Spinal cord (tissue), 10 donors: ENCODE measurements at places on chromosomes 7 and 10.

DNA sequence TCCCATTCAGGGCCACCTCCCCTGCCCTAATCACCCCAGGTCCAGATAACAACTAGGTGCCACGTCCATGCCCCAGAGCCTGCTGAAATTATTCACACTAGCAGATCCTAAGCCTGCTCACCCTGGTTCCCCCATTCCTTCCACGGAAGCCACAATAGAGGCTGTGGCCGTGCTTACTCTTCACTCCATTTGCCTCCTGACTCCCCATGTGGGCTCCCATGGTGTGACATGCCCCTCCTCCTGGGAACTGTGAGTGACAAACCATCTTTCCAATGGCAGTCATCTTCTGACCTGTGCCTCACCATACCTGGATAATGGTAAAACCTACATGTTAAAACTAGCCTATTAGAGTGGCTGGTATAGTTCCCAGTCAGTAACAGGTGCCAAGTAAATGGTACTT, 216.2 kb upstream of the PRKCQ start:
- DNase-seq: no peak

- DNase-seq: no peak
Observed at GRCh38 chr10:98474628-98475027, 27.9 kb upstream of the HPS1 start.

DNA sequence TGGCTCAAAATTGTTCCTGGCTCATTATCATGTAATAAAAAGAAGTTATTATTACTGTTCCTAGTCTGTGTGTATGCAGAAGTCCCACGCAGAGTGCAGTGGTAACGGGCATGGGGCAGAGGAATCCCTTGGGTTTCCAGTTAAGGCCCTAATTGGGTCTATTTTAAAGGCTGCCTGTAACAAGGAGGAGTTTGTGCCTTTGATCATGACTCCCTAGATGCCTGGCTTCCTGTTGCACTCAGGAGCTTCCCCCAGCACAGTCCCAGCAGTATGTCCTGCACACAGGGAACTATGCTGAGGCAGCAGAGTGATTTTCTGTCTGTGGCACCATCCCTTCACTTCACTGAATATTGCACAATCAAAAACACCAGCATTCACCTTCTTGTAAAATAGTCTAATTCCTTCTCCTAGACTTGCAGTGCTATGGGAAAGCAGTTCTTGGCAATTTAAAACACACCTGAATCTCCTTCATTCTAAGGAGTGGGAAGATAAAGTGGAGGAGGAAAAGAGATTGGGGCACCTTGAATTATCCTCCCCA, 22.9 kb downstream of the SORCS1 start:
- DNase-seq: no peak

- DNase-seq: no peak
Observed at GRCh38 chr10:12022580-12023257, 19.9 kb downstream of the UPF2 start.

DNA sequence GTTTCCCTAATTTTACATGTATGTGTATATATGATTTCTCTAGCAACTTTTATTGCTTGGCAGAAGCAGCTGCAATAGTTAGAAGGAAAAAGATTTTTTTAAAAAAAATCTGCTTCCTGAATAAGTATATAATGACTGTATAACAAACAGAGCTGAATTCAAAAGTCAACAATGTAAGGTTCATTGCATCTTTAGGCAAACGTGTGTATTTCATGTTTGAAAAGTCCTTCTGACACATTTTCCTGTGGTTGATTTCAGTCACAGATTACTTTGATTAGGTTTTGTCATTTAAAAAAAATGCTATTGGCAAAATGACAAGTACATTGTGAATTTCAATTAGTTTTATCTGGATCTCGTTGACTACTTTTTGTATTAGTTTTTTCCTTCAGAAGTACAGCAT, 231.0 kb downstream of the CSTF2T start:
- no peak for DNase-seq

DNA sequence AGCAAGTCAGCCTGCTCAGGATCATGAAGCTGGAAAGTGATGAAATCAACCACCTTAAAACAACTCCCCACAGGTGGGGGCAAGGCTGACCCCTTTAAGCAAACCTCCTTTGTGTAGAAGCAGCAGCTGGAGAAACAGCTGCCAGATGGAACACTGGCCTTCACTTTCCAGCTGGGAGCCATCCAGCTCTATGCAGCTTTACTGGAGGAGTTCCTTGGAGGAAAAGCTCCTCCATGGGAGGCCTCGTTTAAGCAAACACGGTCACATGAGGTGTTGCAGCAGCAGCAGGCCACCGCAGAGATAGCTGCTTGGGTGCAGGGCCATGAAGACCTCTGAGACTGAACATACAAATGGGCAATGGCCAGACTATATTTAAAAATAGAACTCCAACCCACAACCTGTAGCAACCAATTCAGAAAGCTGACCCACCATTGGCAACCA, 13.0 kb upstream of the DLG5 start:
- DNase-seq: peak; percentile 68

GRCh38 chr7:55326081-55326835, 38.9 kb upstream of the LANCL2 start:
- DNase-seq: no peak

GRCh38 chr10:122373721-122374120, 787 bp upstream of the PLEKHA1 start:
- DNase-seq: no peak

GRCh38 chr7:11817111-11817740, 14.8 kb downstream of the THSD7A start:
- DNase-seq: no peak

DNA sequence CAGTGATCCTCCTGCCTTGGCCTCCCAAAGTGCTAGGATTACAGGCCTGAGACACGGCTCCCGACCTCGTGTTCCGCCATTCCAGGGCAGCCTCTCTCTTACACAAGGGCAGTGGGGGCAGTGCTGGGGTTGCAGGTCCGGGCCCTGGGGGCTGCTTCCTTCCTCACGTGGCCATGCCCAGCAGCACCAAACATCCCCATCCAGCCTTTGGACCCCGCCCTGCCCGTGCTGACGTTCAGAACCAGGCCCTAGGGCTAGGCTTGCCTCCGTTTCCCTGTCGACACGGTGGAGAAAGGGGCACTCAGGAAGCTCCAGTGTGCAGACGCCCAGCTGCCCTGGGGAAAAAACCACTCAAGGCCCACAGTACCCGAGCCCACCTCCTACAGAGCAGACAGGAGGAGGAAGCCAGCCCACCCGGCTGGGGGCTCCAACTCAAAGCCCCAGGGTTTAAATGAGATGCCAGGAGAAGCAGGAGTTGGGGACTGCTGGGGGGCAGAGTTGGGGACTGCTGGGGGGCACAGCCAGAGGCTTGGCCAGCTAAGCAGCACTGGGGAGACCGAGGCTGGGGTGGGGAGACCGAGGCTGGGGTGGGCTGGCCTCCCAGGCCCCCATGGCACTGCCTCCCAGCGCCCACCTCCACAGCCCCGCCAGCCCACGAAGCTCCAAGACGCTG, 35.9 kb downstream of the ADAP1 start:
- DNase-seq: no peak

DNA sequence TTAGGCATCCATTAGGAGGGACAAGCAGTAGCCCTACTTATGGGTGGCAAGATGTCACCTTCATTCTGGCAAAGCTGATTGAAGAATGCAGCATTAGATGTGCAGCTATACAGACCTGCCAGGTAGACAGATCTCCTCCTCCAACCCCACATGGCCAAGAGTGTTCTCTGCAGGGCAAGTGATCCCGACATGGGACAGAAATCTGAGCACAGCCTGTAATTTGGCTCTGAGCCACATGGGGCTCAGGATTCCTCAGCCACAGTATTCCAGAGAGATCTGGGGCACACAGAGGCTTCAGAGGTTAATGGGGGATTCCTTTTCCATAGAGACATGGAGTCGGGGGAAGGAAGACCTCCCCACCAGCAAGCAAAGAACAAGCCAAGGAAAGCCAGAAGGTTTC, 58.7 kb upstream of the GDF10 start:
- DNase-seq: no peak

DNA sequence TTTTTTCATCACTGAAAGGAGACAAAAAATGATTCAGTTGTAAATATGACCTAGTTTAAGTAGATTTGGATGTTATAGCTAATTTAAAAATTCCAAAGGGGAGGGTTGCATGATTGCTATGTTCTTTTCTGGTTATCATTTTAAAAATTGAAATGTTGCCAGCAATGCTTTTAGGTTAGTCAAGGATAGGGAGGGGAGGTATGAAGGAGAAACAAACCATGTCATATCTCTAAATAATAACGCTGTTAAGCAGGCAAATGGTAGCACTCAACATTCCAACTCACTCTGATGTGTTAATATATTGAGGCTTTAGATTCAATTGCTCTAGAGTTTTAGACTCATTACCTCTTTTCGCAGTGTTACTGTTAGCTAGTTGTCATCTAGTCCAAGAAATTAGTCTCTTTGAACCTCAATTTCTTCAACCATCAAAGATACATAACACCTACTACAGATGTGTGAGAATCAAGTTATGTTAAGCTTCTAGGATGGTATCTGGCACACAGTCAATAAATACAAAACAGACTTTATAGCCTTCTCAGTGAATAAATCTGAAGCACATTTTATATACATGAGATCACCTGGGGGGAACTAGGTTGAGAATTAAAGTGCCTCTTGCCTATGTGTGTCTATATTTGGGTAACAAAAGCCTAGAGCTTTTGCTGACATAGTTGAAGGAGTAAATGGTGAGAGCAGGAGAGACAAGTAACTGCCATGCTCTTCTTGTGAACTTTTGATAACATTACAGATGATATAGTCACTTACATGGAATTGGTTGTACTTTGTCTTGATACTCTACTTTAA, 124.9 kb downstream of the CSTF2T start:
- no peak for DNase-seq

GRCh38 chr10:6781133-6781770, 201.2 kb upstream of the PRKCQ start:
- DNase-seq: no peak

DNA sequence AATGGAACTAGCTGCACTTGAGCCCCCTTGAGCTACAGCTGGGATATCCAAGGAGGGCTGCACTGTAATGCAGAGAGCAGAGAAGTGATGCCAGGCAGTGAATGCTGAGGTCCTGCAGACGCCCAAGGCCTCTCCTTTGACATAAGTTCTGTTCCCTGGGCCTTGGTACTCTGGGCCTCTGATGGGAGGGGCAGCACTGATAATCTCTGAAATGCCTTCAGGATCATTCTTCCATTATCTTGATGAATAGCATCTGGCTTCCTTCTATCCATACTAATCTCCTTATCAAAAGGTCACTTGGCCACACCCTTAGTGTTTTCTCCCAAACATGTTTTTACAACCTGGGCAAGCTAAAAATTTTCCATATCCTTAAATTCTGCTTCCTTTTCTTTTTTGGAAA, 6.9 kb downstream of the GRB10 start:
- DNase-seq: no peak

GRCh38 chr7:39304668-39305405, 261.4 kb upstream of the YAE1 start:
- no peak for DNase-seq

GRCh38 chr7:149385195-149385950, 75.5 kb downstream of the ZNF777 start:
- no peak for DNase-seq

DNA sequence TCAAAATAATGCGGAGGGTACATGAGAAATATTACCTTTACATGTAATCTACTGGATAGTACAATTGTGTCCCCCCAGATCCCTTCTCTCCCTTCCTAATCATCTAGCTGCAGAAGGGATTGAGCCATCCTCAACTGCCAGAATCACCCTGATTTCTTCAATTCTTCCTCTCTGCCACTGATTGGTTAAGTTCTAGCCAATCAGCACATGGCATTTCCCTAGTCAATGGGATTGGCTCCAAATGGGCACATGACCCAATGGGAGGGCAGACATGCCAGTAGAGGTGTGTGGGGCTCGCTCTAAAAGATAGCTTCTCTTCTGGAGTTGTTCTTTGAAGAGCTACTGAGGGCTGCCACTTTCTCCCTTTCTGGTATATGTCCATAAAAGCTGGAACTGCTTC, 20.9 kb upstream of the UBE3C start:
- no peak for DNase-seq

- no peak for DNase-seq
Observed at GRCh38 chr10:132427939-132428367, 31.0 kb downstream of the PWWP2B start.

DNA sequence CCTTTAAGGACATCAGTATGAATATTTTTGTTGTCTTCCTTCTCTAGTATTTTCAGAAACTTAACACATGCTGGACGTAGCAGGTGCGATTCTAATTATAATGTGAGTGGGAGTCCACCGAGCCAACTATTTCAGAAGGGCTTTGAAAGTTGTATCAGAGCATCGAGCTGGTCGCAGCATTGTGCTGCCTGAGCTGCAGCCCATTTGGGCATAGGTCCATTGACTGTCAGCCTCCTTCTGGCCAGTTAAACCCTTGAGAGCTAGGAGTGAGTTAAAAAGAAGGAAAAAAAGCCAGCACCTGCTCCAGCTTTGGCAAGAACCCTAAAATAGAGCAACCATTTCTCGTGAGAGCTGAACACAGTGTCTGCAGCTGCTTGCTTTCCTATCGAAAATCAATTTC, 47.8 kb downstream of the SLC35G1 start:
- DNase-seq: no peak

- DNase-seq: peak; percentile 36
Observed at GRCh38 chr7:64876792-64877713, 26.0 kb upstream of the ZNF273 start.

GRCh38 chr7:95951997-95952795, 179.8 kb downstream of the DYNC1I1 start:
- no peak for DNase-seq

DNA sequence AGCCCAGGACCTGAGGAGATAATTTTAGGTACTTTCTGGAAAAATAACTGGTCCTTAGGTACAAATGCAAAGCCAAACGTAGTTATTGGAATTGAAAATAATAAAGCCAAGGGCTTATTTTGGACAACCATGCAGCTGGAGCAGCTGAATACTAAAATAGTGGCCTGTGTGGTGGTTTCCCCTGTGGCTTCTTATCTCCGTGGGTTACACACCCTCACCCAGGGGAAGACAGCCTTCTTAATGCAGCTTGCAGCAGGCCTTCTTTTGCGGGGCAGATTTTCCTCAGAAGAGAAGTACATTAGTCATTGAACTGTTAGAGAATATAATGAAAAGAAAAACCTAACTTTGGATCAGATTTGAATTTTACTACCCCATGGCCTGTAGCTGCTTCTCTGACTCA, 133.5 kb downstream of the ST7 start:
- DNase-seq: no peak

DNA sequence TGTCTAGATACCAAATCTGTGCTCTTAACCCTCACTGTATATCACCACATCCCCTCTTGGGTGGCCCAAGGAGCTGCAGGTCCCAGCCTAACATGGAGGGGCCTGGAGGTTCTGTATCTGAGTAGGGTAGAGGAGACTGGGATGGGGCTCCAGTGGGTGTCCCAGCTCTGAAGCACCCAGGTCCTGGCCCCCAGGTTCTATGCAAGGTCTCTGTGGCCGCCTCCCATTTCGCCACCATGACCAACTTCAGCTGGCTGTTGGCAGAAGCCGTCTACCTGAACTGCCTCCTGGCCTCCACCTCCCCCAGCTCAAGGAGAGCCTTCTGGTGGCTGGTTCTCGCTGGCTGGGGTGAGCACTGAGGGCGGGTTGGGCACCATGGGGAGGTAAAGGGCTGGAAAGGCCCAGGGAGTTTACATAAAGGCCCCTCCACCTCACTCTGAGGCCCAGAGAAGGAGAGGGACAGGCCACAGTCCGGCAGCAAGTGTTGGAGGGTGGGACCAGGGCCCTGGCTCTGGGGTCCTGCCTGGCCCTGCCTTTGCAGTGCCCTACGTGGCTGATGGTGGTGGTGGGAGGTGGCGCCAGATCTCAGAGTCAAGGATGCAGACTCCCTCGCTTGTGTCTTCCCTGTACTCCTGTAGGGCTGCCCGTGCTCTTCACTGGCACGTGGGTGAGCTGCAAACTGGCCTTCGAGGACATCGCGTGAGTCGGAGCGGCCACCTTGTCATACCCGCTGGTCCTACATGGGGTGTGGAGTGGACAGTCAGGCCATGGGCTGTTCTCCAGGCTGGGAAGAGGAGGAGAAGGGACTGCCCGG, 10.2 kb downstream of the GHRHR start:
- no peak for DNase-seq
